NCI-H1436 treated with DMSO at 0.1 percent for 48 hours (cell line): ENCODE measurements at places on chromosomes 12 and 14.

DNA sequence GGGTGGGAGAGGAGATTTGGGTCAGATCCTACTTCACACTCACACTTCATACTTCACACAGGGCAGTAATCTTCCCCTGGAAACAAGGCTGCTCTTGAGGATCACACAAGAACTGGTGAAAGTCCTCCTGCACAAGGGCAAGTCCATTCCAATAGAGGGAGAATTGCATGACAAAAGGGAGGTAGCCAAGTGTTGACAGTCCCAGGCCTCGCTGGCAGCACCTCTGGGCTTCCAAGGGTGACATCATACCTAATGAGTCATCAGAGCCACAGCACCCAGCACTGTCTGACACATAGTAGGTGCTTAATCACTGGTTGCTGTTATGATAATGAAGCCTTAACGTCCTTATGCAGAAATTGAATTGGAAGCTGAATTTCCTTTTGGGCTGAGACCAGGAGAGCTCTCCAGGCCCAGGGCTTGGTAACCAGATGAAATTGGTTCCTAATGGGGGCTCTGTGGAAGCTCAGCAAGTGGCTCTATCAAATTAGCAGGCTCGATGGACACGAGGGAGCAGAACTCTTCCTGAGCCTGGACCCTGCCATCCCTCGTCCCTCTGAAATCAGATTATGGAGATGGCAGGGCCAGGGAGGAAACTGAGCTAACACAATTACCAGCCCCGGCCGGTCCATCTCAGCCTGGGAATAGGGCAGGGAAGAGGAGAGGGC lies 58.8 kb upstream of the ACTN1 start:
- DNase-seq, result no peak

- no peak for DNase-seq
Observed at GRCh38 chr12:27271206-27271605, 27.1 kb downstream of the STK38L start.

DNA sequence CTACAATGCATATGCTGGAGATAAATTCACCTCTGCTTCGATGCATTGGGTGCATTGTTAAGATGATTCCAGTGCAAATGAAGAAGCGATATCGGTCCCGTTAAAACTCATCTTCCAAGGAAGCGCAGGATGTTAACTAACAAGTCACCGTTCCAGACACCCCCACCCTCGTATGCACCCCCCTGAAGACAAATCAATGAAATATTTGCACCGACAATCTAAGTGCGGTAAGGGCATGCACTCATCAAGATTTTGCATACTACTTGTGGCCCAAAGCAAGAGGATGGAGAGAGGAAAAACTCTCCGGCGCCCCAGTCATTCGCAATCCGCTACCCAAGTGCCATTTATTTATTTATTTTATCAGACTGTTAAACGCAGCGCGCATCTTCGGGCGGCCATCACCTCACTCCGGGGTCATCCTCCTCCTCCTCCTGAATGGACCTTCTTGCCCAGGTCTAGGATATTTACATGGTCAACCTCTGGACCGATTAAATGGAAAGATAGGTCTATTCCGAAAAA lies 1.2 kb downstream of the NOVA1 start:
- DNase-seq, result no peak

DNA sequence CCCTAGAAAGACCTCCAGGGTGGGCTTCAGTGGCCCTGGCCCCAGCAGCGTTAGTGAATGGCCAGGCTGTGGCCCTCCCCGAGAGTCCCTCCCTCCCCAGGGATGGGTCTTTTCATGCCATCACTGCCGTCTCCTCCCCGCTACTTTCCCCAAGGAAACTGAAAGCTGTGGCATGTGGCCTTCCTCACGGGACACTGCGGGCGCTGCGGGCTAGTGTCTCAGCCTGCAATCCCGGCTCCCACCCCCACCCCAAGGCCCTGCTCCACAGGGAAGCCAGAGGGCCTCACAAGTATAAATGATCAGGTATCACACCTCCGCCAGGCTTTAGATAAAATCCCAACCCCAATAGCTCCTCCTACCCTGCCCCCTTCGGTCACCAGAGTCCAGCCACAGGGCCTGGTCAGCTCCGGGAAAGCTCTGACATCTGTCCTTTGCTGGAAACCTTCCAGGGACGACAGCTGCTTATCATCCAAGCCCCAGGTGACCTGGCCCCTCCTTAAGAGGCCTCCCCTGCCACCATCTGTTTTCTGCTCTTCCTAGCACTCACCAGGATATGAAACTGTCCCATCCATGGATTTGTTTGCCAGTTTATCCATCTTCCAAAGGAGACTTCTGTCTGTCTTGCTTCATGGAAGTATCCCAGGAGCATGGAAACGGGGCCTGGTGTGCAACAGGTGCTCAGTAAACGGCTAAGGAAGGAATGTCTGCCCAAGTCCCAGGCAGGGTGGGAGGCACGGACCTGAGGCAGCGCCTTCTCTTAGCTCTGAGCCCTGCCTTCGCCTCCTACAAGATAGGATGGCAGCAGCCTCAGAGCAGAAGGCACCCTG lies 31.6 kb downstream of the CCDC85C start:
- DNase-seq, result no peak

GRCh38 chr14:66056268-66056907 lies 429.8 kb upstream of the CCDC196 start:
- no peak for DNase-seq

GRCh38 chr12:28827861-28828260 lies 321.2 kb upstream of the FAR2 start:
- no peak for DNase-seq

DNA sequence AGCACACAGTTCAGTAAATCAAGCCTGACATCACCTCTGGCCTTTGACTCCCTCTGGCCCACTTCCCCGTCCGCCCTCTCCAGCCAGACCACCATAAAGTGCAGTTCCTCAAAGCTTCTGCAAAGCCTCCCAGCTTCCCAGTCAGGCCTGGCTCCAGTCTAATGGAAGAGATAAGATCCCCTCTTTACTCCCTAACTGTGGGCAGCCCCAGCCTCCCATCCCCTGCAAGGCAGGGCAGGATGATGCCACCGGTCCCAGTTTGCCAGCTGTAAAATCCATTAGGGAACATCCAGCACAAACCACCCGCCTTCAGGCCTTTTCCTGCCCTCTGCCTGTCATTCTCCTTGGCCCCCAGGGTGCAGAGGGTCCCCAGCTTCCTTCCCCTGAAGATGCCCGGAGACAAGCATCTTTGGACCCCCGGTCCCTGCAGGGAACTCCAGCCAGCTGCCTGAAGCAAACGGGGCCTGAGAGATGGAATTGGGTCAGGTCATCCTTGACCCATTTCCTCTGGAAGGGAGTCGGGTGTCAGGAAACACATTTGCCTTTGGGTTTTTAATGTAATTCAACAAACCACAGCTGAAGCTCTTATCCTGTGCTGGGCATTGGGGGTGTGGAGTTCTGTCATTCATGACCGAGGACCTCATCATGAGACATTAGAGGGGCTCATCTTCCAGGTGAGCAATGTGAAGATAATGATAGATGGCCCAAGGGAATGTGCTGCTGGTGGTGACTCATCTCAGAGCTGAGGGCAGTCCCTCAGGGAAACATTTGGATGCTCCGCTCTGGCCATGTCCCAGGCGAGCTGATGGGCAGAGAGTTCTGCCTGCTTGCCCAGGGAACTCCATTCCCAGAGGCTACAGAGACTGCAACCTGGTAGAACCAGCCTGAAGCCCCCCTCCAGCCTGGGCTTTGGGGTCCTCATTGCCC lies 93.8 kb upstream of the CLMN start:
- no peak for DNase-seq

DNA sequence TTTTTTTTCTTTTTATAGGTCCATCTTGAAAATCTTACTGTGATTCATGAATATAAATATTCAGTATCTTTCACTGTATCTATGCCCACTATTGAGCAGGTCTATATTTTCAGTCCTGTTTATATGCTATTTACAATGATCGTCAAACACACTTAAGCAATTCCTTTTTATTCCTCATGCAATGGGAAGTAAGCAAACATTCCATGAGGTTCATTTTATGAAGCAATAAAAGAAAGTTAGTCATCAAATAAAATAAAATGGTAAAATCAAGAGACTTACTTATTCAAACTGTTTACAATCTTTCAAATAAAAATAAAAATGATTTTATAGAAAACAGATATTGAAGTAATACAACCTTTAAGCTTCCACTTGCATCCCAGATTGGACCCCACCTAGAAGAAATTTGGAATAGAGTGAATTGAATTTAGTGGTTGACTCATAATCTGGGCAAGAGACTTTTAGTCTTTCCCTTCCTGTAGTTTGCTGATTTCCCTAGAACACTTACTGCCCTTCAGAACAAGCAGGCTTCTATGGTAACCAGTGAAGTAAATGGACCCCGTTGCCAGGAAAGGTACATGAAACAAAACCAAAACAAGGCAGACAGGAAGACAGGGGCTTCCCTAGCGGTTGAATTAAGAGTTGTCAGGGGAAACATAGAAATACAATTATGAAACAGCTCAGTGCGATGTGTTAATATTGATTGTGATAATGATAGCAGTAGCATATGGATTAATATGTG lies 241.0 kb upstream of the ATP2B1 start:
- no peak for DNase-seq

DNA sequence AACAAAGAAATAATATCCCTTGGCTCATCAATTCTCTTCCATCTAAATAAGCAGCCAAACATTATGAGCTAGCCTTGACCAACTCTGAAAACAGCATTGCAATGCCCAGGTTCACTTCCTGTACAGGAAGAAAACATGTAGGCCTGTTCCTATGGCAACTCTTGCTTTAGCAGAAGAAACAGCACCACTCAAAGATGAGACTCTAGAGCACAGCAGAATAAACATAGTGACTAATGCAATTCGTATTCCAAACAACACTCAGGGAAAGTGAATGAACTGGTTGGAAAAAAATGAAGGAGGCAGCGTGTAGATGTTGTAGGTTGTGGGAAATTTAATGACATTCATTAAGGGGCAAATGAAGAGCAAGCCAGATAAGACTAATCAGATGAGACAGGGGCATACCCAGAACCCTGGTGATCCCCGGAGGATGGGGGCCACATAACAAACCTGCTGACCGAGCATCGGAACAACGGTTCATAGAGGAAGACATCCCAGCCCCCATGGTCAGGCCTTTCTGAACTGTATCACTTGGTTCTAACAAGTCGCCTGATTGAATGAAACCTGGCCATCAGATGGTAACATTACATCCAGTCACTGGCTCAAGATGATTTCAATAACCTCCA lies 9.0 kb downstream of the ARHGDIB start:
- no peak for DNase-seq

DNA sequence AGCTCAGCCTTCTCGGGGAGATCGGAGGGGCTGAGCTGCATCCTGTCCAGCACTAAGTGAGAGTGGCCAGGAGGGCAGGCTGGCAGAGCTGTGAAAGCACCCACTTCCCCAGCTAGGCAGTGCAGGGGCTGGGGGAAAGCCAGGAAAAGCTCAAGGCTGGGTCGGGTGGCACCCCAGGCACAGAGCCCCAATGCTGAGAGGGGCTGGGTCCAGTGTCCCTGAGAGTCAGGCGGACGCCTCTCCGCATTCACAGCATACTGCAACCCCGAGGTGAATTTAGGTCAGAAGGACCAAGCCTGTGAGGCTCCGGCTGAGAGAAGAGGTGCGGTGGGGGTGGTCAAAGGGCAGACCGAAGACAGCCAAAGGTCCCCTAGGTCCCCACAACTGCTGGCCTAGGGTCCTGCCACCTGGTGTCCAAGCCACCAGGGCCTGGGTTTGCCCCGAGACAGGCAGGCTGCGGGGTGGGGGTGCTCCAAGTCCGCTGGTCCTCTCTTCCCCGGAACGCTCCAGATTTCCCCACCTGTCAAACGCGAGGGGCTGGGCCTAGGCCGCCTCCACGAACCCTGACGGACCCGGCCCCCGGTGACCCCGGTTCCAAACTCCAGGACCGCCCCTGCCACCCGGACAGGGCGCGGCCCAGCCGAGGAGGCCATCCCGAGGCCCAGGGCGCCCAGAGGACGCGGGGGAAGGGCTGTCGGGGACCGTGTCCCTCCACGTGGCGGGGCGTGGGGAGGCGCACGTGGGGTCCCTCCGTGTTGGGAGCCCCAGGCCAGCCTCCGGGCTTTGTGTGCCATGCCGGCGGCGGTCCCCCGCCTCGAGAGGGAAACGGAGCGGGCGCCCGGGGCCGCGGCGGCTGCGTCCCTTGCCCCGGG lies 527 bp downstream of the CAMKK2 start:
- DNase-seq, result no peak

GRCh38 chr12:58710901-58711300 lies 209.4 kb downstream of the LRIG3 start:
- no peak for DNase-seq

DNA sequence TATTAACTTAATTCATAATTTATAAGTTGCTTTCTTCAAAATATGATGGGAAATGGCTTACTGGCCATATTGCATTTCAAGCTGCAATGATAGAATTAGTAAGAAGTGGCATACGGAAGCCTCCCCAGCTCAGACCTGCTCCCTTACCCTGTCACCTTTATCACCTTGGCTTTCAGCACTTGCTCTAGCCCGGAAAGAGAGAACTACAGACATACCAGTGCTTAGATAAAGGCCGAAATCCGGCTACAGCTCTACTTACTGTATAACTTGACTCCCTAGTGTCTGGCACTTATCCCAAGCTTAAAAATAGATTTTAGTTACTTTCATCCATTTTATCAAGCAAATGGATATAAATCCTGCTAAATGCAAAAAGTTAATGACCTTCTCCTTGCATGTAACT lies 42.5 kb downstream of the PKP2 start:
- DNase-seq, result no peak

DNA sequence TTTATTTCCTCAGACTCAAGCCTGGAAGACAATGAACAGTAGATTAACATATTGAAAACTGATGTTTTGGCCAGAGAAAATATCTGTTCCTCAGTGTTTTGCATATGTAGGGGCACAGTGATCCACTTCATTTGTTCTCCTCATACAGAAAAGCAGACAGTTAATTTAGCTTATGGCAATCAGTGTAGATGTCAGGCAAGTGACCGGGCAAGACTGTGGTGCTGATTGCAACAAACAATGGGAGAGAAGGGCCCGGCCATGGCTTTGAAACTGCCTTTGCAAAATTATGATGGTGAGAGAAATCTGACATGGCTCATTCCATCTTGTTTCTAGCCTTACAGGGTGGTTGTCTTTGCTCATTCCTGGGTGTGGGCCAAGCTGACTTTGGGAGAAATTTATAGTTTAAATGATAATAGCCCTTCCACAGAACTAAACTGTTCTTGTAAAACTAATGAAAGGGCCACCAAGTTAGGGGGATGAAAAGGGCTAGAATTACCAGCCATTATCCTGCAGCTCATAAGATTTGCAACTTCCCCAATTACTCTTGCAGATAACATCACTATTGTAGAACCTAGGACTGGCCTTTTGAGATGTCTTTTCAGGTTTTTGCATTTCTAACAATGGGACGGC lies 220.3 kb downstream of the KTN1 start:
- DNase-seq, result no peak

DNA sequence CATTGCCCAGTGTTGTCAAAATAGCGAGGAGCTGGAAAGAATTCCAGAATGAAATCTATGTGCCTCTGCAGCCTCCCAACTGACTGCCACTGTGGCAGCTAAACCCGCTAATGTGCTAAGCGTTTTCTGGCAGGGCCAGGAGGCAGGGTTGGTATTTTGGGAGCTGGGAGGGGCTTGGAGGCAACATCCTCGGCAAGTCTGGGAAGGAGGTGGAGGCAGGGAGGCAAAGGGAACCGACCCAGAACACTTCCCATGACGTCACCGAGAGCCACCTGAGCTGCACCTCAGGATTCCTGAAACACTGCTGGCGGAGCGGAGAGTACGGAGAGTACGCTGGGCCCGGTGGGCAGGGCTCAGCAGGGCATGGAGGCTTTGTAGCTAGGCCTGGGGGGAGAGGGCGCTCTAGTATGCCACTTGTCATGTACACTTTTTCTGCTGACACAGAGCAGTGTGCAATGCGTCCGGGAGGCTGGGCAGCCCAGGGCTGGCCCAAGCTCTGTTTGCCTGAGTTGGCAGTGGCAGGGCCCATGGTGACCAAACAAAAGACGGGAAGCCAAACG lies 81.5 kb downstream of the DPF3 start:
- no peak for DNase-seq
